ENCODE measurements at places on chromosomes 13 and 19.

GRCh38 chr19:16522559-16523377 lies 19.5 kb downstream of the CHERP start:
- no peak for DNase-seq

- no peak for DNase-seq
Observed at GRCh38 chr13:62850331-62850730, 1434.7 kb upstream of the PCDH20 start.

- no peak for DNase-seq
Observed at GRCh38 chr13:43374621-43375020, 351.2 kb downstream of the DNAJC15 start.

DNA sequence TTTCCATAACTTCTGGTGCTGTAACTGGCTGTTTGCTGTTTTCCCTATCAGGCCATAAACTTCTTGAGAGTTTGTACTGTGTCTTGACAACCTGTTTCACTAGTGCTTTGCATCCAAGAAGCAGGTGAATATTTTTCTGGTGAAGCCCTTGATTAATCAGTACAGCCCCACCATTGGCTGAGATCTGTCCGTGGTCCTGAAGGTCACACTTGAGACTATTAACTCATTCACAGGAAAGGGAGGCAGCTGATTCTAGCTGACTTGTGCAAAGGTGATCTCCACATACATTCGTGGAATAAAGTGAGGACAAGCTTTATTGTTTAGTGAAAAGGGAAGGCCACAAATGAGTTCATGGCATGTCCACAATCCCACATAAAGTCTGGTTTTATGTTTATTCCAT lies 61.4 kb upstream of the ZNF835 start:
- DNase-seq = no peak

DNA sequence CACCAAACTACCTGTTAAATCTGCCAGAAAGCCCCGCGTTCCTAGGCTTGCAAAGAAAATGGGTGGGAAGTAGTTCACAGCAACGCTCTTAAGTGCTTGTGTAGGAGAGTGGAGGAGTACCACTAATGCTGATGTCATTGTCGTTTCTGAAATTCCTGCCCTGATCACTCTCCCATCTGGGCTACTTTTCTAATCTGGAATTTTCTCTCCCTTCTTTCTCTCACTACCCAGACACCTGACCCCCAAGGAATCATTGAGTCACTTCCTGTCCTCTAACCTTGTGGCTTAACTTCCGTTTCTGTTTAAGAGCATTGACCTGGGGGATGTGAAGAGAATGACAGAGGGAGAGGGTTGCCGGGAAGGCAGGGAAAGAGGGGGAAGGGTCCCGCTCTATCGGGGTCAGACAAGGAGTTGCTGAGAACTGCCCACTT lies 98.7 kb downstream of the STARD13 start:
- DNase-seq = no peak

- no peak for DNase-seq
Observed at GRCh38 chr13:27374126-27374613, 50.2 kb upstream of the GTF3A start.

GRCh38 chr19:47542030-47542475 lies 27.2 kb upstream of the NAPA start:
- no peak for DNase-seq

- DNase-seq = no peak
Observed at GRCh38 chr13:21413013-21413412, 46.1 kb downstream of the ZDHHC20 start.

DNA sequence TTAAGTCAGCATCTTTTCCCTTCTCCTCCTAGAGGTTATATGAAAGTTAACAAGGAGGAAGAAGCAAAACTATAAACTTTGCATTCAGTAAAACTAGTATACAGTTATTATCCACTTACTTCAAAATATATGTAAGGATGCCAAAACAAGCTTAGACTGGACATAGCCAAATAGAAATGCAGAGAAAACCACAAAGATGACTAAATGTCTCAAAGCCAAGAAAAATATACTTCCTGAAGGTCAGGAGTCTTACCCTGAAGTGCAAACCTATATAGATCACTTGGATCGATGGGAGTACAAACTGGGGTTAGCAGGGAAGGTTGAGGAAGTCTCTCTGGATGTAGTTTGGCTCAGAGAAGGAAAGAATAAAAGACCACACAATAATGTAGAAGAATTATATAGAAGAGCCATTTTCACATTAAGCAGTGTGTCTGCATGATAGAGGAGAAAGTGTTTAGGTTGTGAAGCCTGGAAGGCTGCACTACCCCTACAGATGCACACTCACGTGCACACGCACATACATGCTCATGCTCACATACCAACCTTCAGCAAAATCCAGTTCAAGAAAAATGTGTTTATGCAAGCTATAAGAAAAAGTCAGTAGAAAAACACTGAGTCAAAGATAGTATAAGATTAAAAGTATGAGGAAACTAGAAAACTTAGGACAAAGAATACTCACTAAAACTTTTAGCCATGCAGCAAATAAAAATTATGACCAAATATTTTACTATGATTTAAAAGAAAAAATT lies 112.1 kb upstream of the RXFP2 start:
- no peak for DNase-seq

- DNase-seq = no peak
Observed at GRCh38 chr13:22201375-22201925, 530.6 kb downstream of the FGF9 start.

GRCh38 chr19:590750-591098 lies 1.0 kb downstream of the HCN2 start:
- DNase-seq = no peak

DNA sequence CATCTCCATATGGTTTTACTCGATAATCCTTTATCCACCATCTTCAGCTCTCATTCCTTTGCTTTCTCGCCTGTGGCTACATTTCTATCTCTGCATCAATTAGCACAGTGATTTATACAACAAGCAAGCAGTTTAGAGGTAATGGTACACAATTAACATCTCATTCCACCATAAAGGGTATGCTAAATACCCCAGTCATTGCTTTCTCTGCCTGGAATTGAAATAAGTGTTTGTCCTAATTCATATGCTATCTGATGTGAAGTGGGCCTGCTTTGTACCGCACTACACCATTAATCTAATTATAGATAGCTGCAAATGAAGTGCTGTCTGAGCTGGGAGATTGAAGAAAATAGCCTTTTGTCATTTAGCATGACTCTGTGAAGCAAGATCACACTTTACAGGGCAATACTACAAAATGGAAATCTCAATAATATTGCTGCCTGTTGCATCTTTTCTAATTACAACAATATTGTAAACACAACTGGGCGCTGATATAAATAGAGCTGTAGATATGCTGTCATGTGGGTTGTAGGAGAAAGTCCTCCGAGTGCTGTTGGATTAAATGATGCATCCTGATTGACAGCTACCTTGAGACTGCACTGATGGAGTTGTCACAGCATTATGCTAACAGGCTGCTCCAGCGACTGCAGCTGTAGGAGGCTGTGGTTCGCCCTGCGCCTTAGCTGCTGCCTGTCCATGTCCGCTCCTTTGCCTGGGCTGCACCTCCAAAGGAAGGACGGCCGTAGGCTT lies 78.2 kb downstream of the GGACT start:
- DNase-seq = no peak

DNA sequence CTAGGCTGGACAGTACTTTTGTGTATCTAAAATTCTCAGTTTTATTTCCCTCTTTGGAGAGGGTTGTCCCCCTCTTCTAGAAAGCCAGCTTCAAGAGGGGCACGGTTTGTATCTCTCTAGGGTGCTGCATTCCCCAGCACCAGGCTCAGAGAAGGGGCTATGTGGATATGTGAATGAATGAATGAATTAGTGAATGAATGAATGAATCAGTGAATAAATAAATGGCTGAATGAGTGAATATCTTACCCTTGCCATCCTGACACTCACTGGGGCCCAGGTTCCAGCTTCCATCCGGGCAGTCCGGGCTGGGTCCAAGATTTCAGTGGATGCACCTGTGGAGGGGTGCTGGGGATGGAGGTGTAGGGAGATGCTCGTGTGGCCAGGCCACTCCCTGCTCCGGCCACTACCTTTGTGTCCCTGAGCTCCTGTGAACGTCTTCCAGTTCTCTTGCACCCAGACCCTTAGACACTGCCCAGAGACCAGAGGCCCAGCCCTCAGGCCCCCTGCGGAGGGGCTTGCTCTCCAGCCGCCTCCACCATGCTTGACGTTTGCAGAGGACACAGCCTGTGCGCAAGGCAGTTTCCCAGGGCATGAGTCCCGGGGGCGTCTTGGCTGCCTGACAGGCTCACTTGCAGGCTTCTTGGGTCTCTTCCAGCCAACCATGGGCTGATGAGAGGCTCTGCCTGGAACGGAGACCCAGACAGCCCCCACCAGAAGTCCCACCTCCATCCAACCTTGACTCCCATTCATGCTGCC lies 2.8 kb upstream of the KCNN1 start:
- no peak for DNase-seq

GRCh38 chr19:16184665-16185122 lies 516 bp upstream of the FAM32A start:
- DNase-seq = no peak

- no peak for DNase-seq
Observed at GRCh38 chr19:48695743-48696352, at the start of gene FUT2. FUT2 (plus strand) TSS chr19:48695971; CDS start chr19:48702957, 6,986 bp downstream.

GRCh38 chr19:6271721-6272410 lies 7.9 kb downstream of the MLLT1 start:
- no peak for DNase-seq

DNA sequence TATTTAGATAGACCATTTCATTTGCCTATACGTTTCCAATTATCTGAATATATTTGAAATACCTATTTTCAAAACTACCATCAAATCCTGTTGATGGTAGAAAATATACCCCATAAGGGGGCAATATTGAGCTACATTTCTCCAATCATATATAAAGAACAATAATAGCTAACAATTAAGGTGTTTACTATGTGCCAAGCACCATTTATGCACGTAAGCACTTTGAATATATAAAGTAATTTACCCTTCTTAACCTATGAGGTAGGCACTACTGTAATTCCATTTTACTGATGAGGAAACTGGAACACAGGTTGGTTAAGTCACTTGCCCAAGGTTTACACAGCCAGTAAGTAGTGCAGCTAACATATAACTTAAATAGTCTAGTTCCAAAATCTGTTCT lies 79.2 kb downstream of the UBL3 start:
- no peak for DNase-seq

DNA sequence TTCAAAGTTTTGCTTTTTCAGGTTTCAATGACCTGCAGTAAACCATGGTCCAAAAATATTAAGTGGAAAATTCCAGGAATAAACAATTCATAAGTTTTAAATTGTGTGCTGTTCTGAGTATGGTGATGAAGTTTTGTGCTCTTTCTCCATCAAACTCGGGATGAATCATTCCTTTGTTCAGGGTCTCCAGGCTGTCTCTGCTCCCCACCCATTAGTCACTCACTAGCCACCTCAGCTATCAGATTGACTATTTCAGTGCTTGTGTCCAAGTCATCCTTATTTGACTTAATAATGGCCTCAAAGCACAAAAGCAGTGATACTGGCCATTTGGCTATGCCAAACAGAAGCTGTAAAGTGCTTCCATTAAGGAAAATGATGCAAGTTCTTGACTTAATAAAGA lies 1140.4 kb downstream of the EFNB2 start:
- DNase-seq = no peak

- no peak for DNase-seq
Observed at GRCh38 chr19:1396768-1397679, 4.3 kb downstream of the GAMT start.

DNA sequence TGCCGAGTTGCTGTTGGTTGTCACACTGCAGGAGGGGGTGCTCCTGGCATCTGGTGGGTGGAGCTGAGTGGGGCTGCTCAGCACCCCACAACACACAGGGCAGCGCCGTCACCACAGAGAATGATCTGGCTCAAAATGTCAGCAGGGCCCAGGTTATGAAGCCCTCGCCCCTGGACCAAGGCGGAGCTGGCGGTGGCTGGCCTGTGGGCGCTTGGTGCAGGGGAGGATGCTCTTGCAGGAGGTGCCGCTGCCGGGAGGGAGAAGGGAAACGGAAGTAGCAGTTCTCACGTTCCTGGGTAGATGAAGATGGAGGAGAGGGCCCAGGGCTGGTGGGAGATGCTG lies 14.2 kb upstream of the LENG8 start:
- no peak for DNase-seq

DNA sequence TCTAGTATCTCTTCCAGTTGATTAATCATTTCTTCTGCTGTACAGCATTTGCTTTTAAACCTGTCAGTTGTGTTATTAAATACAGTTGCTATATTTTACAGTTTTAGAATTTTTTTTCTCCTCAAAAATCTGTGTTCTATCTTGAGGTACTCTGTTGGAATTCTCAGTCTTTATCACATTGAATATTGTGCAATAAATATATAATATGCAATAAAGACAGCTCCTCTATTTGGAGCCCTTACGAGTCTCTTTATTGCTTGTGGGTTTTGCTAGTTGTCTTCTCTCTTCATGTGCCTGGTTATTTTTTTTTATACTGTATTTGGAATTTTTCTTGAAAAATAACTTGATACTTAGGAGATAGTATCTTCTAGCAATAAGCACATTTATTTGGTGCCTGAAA lies 51.7 kb downstream of the CDK8 start:
- no peak for DNase-seq

DNA sequence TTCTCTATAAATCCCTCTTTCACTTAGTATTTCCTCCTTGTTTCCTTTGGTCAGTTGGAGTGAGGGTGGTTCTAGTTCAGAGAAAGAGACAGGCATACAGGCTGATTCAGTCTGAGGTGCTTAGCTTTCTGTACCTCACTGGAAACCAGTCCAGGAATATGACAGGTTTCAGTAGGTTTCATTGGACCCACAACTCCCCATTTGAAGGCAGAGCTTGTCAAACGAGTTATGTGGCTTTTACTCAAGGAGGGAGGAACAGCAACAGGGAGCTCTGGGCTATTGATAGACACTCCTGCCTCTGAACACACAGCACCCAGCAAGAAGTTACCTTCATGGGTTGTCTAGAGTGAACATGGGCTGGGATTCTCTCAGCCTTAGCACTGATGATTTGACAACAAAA lies 14.5 kb downstream of the ACTN4 start:
- no peak for DNase-seq

- no peak for DNase-seq
Observed at GRCh38 chr13:110258876-110259631, 47.9 kb downstream of the COL4A1 start.

DNA sequence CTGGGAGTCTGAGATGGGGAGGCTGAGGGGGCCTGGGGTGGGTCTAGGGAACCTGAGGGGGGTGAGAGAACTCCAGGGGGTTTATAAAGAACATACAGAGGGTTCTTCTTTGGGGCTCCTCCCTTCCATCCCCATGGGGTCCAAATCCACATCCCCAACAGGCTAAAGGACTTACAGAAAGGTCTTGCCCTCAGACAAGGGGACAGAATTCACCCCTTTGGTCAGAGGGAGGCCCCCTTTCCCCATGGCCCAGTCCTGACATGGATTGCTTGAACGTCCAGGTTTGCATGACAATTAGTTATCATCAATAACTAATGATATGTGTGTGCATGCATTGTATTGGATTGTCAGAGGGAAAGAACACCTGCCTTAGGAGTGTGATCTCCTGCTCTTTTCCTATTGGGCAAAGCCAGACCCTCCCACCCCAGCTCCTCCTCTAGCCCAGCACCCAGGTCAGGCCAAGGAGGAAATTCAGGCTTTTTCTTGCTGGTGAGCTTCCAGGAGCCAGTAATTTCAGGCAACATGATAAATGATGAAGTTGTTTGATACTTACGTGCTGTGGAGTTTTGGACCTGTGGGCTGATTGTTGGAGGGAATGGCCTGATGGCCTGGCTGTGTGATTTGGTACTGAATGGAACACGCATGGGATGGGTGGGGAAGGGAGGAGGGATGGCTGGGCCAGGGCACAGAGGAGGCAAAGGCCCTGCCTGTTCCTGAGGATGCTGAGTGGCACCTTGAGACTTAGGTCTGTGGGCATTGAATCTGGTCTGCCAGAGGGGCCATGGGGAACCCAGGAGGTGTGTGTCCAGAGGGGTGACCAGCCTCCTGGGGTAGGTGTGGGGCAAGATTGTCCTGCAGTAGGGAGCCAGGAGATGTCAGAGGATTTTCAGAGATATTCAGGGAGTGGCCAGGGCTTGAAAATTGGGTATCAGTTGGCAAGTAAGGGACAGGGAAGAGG lies 1.1 kb downstream of the KLHL26 start:
- peak; percentile 18 for DNase-seq
